ENCODE measurements at places on chromosomes 1 and 21.
A peak's percentile ranks its signal among the peaks of the same experiment; 100 is the strongest.

GRCh38 chr1:170587253-170587593 is 55.3 kb downstream of the GORAB start:
- DNase-seq = no peak

DNA sequence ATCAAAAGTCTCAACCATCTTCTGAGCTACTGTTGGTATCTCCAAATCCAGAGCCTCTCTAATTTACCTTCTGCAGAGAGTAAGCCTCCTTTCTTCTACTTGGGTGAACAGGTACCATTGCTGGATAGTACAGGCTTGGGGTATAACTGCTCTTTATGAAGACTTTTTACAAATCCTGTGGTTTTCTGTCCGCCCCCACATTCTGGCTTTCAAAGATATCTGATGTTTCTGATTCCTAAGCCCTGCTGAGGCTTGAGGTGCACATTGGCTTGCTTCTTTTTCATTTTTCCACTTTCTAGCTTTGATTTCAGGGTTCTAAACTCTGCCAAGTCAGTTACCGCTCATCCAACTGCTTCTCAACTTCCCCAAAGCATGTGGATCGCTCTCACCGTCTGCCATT is 37.1 kb downstream of the TENT5C start:
- no peak for DNase-seq

- no peak for DNase-seq
Observed at GRCh38 chr1:243315893-243316292, 60.1 kb downstream of the SDCCAG8 start.

GRCh38 chr1:3772715-3773571 is at the start of gene SMIM1:
SMIM1 (plus strand) TSS chr1:3772749; CDS start chr1:3775374, 2,625 bp downstream.
- DNase-seq = no peak

GRCh38 chr1:67213164-67213563 is 46.9 kb downstream of the IL23R start:
- DNase-seq = peak; percentile 11

GRCh38 chr1:174871886-174872285 is 127.9 kb upstream of the CACYBP start:
- DNase-seq = no peak

DNA sequence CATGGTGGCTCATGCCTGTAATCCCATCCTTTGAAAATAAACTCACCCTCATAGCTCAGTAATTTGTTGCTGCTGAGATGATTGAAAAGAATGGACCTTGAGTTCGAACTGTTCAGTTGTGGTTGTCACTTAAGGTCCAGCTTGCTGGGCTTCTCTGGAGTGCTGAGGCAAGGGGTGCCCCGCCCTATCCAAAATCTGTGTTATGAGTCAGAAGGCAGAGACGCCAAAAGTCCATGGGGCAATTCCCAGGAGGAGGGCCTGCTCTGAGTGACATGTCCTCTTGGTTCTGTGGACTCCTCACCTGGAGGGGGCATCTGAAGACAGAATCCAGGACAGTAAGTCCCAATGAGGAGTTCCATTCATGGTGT is 64.8 kb downstream of the MYOM3 start:
- DNase-seq = peak; percentile 26

DNA sequence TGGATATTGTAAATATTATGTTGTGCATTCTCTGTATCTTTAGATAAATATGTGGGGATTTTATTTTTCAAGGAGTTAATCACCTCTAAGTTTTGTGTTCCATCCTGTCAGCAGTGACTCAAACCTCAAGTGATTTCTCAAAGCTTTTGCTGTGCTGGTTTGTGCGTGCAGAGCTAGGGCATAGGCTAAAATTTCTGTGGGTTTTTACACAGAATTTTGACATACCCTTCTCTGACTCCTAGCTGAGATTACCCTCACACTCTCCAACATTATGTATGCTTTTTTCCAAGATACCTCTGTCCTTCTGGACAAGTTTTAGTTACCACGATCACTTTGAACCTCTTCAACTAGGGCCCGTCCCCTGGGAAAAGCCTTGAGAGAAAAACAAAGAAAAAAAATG is 384.9 kb downstream of the NCAM2 start:
- DNase-seq = peak; percentile 36

GRCh38 chr1:46062651-46063319 is 69.6 kb downstream of the PIK3R3 start:
- DNase-seq = no peak

GRCh38 chr1:206049919-206050600 is 2.9 kb upstream of the RHEX start:
- DNase-seq = no peak

- DNase-seq = no peak
Observed at GRCh38 chr1:163427279-163427678, 105.5 kb downstream of the NUF2 start.

- peak; percentile 57 for DNase-seq
Observed at GRCh38 chr1:160291248-160292220, 6.6 kb upstream of the PEX19 start.

GRCh38 chr1:177472567-177472966 is 301.8 kb downstream of the BRINP2 start:
- no peak for DNase-seq

DNA sequence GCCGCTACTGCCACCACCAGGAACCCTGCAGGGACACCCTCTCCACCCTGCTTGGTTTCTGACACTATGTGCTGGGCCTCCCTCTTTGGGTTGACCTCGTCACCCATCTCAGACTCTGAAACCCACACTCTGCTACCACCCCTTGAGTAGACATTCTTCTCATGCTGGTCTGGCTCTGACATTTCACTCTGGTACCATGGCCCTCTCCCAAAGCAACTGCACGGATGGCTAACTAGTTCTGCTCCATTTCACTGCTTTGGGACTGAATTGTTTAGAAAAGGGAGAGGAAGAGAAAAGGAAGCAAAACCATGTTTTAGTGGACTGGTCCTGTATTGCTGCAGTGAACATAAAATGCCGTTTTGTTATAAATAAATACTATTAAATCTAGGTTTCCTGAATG is 137.8 kb downstream of the KCNK2 start:
- no peak for DNase-seq

- no peak for DNase-seq
Observed at GRCh38 chr1:58038574-58038973, 508.0 kb downstream of the OMA1 start.

GRCh38 chr1:232062967-232063366 is 436.4 kb downstream of the DISC1 start:
- DNase-seq = no peak

DNA sequence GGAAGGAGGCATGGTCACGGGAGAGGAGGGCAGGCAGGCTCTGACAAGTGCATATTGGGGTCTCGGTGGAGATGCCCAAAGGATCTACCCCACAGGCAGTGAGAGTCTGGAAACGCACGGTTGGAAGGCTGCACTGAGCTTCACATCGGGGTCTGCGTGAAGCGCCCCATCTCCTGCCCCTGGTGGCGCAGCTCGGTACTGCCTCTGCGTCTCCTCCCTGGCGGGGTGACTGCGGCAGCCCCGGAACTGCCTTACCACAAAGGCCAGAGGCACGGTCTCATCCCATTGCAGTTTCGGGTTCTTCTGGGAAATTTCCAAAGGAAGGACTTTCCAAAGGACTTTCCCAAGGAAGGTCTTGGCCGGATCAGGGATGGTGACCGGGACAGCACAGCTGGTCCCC is 69.2 kb upstream of the AJAP1 start:
- no peak for DNase-seq
